Skeletal muscle cell (primary cell): ENCODE measurements at places on chromosomes 2 and 18.

GRCh38 chr2:31246184-31246852, 12.4 kb downstream of the EHD3 start:
- no peak for DNase-seq

GRCh38 chr2:29040552-29040951, 33.8 kb downstream of the PCARE start:
- no peak for DNase-seq

DNA sequence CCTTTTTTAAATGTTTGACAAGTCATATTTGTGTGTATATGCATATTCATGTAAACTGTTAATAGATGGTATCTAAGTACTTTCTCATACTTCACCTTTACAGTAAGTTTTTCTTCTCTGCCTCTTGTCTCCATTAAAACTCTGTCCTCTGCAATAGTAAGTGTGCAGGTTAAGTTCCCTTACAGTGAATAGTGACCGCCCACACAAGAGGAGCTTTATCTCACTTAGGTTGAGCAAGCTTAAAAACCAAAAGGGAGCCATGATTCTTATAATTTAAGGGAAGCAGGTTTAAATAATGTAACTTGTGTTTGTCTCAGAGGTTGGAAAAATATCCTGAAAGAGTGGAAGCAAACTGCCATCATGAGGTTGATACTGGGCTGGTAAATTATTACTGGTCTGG, 61.3 kb downstream of the MRPS9 start:
- no peak for DNase-seq

DNA sequence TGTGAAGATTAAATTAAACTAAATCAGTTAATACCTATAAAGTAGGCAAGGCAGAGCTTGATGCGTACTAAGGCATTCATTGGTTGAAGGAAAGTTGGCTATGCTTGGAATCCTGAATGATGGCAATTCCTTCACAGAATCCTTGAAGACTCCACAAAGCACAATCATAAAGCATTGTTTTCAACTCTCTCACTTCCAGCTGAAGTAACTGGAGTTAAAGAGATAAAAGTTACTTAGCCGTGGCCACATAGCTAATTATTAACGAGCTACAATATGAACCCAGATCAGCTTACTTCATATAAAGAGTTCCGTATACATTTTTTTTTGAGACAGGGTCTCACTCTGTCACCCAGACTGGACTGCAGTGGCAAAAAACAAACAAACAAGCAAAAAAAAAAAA, 483.9 kb upstream of the DDX18 start:
- DNase-seq: no peak

GRCh38 chr2:170892391-170892951, 36.6 kb upstream of the GORASP2 start:
- DNase-seq: no peak

- no peak for DNase-seq
These were observed 26.7 kb downstream of the POLR1A start for GRCh38 chr2:86078774-86079545.

GRCh38 chr2:18282026-18282425, 278.4 kb downstream of the RDH14 start:
- no peak for DNase-seq

DNA sequence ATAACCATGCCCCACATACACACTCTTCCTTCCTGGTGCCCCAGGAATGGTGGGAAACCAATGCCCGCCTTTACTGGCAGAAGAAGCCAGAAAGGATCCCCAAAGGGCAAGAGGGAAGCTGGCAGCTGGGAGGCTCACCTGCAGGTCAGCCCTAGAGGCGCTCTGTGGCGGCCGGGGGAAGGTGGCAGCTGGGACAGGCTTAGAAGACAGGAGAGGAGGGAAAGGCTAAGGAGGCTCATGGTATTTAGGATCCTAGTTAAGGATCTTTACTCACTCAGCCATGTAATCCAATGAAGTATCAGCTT, 23.8 kb downstream of the ADRA2B start:
- no peak for DNase-seq

- no peak for DNase-seq
These were observed 183.8 kb downstream of the DYSF start for GRCh38 chr2:71637168-71637567.

DNA sequence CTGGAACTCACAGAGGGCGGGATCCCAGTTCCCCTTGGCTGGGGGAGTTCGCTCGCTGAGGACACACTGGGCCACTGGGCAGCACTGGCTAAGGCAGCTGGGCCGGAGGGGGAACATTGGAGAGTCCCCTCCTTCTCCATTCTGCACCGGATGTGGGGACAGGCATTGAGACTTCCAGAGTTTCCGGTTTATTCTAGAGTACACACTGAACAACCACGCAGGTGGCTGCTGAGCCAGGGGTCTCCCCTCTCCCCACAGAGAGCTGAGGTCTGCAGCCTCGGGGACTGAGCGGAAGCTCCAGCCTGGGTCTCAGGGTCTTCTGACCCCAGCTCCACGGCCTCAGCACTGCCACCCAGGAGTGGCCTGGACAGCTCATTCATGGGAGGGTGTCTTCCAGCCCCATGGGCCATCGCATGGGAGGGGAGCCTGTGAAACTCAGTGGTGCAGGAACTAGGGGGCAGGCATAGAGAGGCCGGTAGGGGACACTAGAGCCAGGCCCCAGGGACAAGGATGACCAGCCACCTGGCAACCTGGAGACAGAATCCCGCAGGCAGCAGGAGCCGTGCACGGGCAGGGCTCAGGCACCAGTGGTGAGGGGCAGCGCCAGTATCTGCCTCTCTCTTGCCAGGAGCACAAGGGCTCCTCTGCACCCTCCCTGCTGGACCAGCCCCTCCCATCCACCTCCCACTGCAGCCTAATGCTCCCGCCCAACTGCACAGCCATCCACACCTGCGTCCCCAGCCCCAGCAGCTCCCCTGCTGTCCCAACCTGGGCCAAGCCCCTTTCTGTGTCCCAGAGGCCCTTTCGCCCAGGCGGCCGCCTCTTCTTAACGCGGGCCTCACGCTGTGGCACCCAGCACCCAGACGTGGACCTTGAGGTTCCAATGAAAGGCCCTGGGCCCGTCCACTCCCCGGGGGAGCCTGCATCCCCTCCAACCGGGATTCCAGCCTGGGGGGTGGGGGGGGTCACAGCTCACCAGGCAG, 45.1 kb upstream of the GPC1 start:
- DNase-seq: no peak

DNA sequence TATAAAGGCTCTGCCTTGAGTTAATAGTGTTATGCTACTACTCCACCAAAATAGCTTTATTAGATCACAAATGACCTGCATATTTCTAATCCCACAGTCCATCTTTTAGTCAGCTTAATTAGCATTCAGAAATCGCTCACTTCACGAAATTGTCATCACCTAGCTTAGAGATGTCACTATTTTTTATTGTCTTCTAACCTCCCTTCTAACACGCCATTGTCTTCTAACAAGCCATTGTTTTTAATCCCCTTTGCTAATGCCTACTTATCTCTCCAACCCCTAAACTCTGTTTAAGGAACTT, 97.1 kb downstream of the EPB41L5 start:
- DNase-seq: no peak

- no peak for DNase-seq
These were observed 24.1 kb upstream of the SP3 start for GRCh38 chr2:173989160-173989883.
